Stimulated activated CD4-positive, alpha-beta T cell treated with anti-CD3 and anti-CD28 coated beads, Interleukin-15, amount 100 ng/mL, for 1 hour (primary cell): ENCODE measurements at places on chromosomes 12 and 14.

GRCh38 chr12:47744005-47744651 lies 14.6 kb downstream of the RAPGEF3 start:
- peak; percentile 36 for DNase-seq

- no peak for DNase-seq
Observed at GRCh38 chr14:22824711-22825359, 4.9 kb upstream of the MRPL52 start.

GRCh38 chr12:12201274-12201758 lies 65.5 kb downstream of the LRP6 start:
- DNase-seq = no peak

DNA sequence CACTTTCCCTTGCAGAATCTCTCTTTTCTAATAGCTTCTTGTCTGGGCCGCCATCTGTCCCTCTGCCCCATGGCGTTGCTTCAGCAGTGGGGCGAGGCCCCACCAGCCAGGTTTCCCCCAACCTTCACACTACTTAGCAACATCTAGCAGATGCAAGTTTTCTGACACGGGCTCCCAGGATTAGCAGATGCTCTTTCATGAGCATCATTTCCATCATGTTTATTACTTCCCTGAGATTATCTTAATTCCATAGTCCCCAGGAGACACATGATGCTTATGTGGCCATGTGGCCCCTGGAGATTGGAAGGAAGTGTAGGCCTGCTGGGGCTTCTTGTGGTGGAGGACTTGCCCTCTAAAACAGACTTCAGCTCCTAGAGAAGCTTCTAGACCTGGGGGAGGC lies 102.0 kb upstream of the MYL2 start:
- DNase-seq = no peak

GRCh38 chr14:78157494-78158437 lies 12.4 kb upstream of the NRXN3 start:
- DNase-seq = no peak
